Cardiac septum (tissue), 1 donor: ENCODE measurements at places on chromosomes 1 and 21.
A peak's percentile ranks its signal among the peaks of the same experiment; 100 is the strongest.

DNA sequence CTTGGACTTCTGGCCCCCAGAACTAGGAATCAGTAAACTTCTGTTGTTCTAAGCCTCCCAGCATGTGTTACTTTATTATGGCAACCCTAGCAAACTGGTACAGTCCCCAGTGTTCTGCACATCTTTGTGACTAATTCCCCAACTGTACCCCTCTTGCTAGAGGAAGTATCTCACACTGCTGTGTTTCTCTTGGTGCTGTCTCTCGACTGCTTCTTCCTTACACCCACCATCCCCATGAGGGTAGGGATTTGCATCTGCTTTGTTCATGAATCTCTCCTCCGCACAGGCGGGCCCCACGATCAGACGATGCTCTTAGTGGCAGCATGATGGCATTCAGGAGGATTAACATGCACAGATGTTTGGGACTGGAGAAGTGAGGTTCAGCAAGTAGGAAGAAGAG lies 46.7 kb downstream of the CLIC6 start:
- DNase-seq: no peak

DNA sequence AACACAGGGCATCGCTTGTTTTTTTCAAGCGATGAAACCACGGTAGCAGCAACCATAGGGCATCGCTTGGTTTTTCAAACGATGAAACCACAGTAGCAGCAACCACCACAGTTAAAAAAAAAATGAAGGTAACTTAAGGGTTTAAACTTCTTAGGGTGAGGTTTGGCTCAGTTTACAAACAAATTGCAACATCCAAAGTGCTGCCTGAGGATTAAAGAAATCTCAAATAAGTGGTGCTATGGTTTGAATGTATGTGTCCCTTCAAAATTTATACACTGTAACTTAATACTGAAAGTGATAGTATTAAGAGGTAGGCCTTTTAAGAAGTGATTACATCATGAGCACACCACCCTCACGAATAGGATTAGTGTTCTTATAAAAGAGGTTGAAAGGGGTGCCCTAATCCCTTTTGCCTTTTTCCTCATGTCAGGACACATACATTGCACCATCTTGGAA lies 6.4 kb upstream of the GBP5 start:
- no peak for DNase-seq

GRCh38 chr1:200867018-200867811 lies 5.6 kb upstream of the GPR25 start:
- no peak for DNase-seq

GRCh38 chr1:245334827-245335490 lies 180.2 kb downstream of the KIF26B start:
- no peak for DNase-seq

DNA sequence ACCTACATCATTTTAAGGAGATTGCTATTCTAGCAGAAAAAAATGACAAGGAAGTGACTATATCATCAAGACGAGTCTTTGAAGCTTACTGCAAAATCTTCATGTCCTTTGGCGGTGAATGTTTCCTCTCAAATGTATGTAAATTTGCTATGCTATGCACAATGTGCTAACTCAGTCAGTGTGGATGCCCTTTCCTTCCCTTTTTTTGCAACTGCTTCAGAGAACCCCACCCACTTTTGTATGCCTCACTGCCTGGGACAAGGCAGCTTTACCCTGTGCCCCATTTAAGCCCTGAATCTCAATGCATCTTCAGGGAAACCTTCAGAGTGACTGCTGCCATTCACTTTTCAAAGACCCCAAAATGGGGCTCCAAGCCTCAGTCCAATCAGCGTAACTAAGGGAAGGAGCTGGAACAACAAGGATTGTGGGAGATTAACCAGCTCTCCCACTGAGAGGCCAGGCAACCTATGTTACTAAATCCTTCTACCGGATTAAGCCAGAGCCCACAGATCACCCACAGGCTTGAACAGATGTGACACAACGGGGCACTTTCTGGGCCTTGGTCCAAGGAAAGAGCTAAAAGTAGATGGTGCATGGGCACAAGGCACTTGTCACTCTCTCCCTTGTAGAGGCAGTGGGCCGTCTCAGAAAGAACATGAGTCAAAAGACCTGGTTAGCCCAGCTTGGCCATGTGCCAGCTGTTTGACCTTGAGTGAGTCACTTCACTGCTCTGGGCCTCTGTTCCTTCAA lies 154.4 kb downstream of the PLPP3 start:
- DNase-seq: peak; percentile 86

GRCh38 chr1:232319072-232319471 lies 310.9 kb downstream of the SIPA1L2 start:
- DNase-seq: peak; percentile 91

DNA sequence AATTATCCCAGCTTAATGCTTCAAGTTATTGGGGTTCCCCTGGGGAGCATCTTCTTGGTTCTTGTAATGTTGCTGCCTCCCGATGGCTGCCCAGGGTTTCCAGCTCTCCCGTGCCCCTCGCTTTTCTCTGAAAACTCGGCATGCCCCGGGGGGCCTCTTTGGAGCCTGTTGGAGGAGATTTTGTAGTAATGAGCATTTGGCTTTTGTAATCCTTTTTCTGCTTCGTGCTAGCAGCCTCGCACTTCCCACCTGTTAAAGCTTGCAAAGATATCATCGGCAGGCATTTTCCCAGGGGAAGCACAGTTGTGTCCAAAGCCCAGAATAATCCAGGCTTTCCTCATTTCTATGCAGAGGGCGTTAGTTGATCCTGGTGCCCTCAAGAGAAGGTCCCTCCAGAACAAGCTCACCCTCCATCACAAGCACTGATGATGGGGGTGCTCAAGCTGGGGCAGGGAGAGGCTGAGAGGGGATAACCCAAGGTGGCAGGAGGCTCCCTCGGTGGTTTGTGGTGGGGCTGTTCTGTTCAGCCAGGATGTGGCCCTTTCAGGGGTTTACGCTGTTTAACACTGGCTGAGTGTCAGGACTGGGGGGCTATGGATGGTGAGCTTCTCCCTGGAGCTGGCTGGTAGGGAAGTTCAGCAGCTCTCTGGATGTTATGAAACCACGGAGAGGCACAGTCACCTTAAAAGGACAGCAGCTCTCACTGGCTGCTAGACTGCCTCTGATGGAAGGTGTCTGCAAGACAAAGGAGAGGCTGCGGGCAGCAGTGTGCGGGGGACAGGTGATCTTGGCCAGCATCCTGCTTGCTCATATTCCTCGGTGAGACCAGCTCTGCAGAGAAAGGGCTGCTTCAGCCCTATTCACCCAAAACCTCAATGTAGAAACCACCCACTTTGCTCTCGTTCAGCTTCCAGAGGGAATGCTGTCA lies 477.1 kb upstream of the VAMP3 start:
- no peak for DNase-seq

GRCh38 chr1:32538887-32539583 lies at the start of gene ZBTB8A:
Gene ZBTB8A, plus strand, starts transcription at chr1:32539427. Its CDS starts 53,505 bp downstream, at chr1:32592932.
- peak; percentile 46 for DNase-seq

GRCh38 chr1:212255705-212256307 lies 29.4 kb upstream of the PPP2R5A start:
- DNase-seq: no peak

DNA sequence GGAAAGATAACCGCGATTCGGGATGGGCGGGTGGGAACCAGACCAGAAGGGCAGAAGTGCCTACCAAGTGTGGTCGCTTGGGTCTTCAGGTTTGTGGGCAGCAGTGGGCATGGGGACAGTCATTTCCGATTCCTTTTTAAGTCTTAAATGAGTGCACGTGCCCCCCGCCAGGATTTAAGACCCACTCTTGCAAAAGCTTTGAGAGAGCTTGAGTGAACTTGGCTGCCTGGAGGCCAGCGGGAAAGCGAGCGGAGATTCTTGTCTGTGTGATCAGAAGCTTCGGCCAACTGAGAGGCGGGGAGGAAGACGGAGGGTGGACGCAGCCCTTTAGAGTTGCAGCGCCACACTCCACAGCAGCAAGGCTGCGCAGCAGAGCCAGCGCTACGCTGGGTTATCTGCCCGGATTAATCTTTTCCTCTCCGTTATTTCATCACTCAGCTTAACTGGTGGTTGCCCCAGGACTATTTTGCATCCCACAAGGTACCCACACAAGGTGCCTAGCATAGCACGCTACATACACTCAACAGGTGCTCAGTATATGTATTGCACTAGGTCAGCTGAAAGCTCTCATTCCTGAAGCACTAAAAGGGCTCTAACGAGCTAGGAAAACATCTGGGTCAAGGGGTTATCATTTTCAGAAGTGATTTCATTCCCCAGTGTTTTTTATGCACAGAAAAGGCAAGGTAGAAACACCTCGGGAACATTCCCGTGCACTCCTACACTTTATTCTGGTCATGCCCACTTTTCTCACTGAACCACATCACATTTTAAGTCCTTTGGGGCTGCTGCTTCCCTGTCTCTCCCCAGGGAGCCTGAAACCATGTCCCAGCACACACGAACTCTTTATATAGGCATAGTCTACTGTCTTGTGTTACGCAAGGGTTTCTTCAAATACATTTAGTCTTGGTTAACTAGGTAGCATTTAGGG lies 1.5 kb upstream of the BATF3 start:
- peak; percentile 79 for DNase-seq

DNA sequence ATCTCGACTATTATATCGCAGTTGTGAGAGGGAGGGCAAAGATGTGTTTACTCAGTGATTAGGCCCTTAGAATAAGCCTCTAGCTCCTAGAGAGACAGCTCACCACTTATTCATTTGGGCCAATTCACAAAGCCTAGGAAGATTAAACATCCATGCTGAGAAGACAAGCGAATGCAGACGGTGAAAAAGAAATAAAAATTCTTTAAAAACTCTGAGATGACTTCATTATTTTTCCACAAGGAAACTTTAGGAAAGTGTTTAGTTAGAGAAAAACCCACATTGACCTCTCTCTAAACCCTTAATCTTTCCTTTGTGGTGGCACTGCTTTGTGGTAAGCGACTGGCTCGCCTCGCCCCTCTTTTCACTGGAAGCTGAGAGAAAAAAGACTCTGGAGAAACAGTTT lies 146.8 kb upstream of the DMRTA2 start:
- no peak for DNase-seq

GRCh38 chr1:216183007-216183406 lies 240.2 kb downstream of the USH2A start:
- DNase-seq: no peak

GRCh38 chr1:156420205-156421061 lies 51.4 kb downstream of the RHBG start:
- DNase-seq: no peak

GRCh38 chr1:213335084-213335483 lies 284.0 kb downstream of the RPS6KC1 start:
- DNase-seq: no peak

DNA sequence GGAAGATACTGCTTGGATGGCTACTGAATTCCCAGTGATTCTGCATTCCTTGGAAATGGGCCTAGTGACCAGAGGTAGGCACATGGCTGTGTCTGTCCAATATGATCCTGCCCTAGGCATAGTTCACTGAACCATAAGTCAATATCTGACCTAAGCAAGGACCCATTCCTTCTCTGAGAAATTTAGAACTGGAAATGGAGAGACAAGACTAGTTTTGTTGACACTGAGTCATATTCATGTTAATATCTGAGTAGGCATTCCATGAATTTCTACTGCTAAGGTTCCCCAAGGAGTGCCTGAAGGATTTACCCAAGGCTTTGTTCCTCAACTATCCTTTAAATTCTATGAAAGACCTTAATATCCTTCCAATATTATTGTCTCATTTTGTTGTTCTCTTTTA lies 329.8 kb upstream of the BEND5 start:
- DNase-seq: no peak

GRCh38 chr1:101928829-101929228 lies 67.9 kb downstream of the OLFM3 start:
- DNase-seq: no peak

DNA sequence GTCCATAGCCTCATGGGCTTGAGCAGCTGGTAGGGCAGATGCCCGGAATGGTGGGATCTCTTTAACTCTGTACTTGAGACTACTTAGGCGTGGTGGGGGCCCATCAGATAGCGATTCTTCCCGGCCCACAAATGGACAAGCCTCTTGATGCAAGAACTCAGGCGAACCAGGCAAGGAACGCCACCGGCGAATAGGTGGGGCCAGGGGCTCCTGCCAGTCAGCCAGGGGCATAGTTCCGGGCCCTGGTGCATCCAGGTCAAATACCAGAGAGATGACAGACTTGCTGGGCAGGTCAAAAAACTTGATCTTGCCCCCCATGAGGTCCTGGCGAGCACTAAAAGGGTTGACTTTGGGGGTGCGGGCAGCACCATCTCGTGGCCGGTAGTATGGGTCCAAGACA lies 4.8 kb upstream of the MUTYH start:
- DNase-seq: no peak

DNA sequence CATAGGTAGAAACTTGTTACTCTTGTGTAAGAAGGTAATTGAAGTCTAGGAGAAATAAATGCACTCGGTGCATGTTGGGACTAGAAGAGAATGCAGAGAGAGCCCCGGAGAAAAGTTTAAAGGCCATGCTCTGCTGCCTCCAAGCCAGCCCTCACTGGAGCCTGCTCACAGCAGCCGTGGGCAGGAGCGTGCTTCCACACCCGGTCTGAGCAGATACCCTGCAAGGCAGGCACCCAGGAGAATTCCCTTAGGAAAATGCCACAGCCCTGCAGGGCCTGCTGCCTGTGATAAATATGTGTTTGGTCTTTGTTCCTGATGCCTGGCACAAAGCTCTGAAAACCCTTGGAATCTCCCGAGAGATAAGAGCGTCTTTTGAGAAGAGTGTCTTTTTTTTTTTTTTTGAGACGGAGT lies 22.8 kb downstream of the C2CD2 start:
- no peak for DNase-seq

DNA sequence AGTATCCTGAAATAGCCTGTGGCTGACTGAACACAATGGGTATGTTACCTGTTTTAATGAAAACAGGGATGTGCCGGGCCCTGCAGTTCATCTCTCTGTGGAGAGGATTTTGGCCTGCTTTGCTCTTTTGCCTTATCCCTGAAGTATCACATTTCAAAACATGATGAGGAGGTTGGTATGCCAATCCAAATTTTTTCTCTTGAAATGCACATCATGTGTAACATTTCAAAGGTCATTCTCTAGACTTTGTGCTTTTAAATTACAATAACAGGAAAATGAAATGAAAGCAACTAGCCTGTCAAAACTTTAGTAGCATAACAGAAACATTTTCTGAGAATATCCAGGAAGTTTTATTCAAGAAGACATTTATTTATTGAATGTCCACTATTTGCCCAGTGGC lies 118.9 kb downstream of the SLC44A5 start:
- no peak for DNase-seq

DNA sequence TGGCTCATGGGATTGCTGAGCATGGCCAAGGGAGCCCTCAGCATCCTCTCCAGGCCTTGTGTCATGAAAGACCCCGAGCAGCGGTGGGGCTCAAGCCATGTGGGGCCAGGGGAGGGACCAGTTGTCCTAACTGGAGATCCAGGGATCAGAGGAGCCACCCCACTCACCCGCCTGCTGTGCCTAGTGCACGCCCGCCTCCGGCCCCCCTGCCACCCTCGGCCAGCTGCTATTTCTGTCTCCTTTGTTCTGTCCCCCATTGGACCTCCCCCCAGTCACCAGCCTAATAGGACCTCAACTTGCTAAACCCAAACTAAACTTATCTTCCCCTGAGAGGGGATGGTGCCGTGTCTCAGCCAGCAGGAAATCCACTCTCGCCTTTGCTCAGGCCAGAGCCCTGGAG lies 44.4 kb downstream of the TP73 start:
- DNase-seq: no peak

DNA sequence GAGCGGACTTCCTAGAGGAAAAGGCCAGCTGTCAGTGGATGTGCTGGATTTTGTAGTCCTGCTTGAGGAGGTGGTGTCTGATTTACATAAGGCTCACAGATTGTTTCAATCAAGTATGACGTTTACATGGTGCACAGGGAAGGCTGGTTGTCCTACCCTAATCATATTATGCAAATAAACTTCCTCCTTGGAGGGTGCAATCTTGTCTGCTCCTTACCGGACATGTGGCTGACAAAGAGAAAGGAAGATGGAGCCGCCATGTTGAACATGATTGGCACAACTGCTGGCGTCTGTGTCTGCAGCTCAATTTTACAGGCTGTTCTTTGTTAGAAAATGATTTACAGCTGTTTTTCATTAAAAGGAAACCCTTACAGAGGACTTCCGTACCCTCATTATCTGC lies 1656.1 kb downstream of the KCNT2 start:
- no peak for DNase-seq
